ENCODE measurements at places on chromosomes 7 and 10.

- DNase-seq, result no peak
Observed at GRCh38 chr10:113820507-113820906, 33.4 kb downstream of the DCLRE1A start.

DNA sequence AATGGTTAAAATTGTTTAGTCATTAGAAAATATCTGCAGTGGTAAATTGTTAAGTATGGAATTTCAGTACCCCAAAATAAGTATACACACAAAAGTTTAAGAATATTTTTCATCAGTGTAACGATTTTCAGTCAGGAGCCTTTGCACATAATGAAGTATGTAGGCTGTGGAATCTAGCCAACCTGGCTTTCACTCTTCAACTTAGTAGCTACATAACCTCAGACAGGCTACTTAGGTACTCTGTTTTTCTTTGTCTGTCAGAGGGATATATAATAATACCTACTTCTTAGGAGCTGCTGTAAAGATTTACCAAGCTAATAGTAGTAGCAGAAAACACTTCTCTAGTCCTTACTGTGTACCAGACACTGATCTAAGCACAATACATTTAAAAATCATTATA is 137.5 kb downstream of the ZEB1 start:
- DNase-seq, result no peak

DNA sequence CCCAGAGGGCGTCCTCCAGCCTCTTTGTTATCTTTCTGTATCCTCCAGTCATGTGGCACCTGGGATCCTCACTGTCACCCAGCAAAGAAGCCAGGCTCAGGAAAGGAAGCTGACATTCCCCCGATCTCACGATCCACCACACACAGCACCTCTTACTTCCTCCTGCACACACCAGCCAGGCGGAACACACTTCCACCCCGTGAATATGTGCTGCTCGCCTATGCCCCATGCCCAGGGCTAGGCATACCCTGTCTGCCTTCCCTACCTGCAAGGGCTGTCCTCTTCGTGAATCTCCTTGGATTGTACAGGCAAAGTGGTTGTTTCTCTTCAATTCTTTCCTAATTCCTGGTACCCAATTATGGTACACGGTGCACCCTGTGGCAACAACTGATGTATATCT is 191.0 kb downstream of the TNS3 start:
- DNase-seq, result no peak

- no peak for DNase-seq
Observed at GRCh38 chr7:70571961-70572360, 560.0 kb upstream of the GALNT17 start.

DNA sequence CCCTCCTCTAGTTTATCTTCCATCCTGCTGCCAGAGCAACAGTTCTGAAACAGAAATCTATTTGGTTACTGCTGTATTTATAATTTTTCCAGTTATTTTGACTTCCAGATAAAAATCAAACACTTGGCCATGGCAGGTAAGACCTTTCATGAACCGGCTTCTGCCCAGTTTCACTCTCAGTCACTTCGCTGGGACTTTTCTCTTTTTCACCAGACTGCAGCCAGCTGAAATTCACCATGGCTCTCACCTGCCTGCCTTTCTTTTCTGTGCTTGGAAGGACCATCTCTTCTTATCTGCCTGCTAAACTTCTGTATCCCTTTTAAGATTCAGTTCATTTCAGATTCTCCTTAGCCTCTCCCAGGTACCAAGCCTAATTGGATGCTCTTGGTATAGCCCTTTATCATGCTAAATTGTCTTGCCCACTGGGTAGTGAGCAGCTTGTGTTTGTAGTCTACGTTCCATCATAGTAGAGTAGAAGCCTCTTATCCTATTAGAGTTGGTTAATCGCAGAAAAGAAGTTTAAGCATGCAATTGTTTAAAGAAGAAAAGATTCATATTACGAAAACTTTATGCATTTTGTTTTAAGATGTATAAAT is 71.7 kb downstream of the TAF3 start:
- DNase-seq, result no peak

Measured in OCI-M1 (cell line).